ENCODE measurements at places on chromosomes 12 and 14.

- no peak for DNase-seq
Observed at GRCh38 chr14:69363964-69364363, 34.1 kb downstream of the ERH start.

- DNase-seq = peak; percentile 98
Observed at GRCh38 chr12:91722072-91722471, 423.6 kb downstream of the BTG1 start.

DNA sequence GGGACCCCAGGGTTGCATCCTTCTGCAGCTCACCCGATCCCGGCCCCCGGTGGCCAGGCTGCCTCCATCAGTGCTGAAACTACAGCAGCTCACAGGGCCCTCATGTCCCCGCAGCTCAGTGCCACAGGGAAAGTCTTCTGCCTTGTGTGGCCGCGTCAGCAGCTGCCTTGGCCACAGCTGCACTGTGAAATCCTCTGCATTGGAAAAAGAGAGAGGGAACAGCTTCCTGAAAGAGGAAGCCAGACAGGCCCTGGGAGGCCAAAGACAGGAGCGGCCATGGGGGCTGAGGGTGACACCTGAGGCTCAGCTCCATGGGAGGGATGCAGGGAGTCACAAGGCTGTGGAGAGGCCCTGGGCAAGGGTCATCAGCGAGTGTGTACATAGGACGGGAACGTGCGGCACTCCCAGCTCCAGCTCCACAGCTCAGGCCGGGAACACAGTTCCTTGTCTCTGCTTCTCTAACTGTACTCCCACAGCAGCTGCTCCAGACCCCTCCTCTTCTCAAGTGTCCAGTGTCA is 32.7 kb downstream of the PARP2 start:
- no peak for DNase-seq

- peak; percentile 89 for DNase-seq
Observed at GRCh38 chr14:49972823-49973222, 79.9 kb downstream of the ARF6 start.

DNA sequence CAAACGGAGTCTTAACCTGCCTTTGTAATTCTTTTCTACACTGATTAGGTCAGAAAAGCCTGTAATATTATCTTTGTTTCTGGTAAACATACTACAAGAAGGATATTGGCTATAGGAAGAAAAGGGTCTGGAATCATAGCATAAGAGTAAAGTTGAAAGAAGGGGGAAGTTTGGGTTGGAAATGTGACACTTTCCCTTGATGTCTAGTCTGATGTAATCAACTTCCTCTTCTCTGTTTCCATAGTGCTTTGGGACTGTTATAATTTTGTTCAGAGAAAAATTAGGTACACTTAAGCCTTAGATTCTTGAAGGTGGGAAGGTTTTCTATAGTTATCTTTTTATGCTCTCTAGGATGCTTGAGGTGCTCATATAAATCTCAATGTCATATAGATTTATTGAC is 322.2 kb downstream of the AEBP2 start:
- no peak for DNase-seq

DNA sequence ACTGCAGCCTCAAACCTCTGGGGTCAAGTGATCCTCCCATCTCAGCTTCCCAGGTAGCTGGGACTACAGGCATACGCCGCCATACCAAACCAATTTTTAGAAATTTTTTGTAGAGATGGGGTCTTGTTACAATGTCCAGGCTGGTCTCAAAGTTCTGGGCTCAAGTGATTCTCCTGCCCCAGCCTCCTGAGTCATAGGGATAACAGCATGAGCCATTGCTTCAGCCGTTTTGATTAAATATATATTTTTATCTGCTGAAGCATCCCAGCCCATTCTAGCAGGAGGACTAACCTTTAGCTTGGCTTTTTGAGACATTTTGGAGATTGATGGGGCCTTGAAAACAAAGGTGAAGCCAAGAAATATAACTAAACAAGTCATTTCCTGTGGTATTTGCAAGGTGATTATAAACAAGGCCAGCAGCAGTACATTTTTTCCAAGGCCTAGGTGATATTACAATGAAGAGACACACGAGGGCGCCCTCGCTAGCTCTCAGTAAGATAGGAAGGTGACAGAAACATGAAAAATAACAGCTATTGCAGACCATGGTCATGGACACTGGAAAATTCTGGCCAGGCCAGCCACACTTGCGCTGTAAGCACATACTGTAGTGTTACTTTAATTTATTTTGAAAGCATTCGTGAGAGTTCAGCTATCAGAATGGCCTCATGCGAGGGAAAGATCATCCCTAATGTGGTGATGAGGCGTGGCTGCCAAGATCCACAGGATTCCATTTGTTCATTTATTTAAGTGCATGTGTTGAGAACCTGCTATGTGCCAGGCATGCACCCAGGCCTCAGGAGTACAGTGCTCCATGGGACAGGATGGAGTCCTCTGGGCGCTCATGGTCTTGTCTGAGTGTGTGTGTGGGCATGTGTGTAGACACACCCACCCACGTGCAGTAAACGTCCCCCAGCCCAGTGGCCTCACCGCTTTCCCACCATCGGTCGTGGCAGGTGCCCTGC is 63.5 kb downstream of the DGLUCY start:
- peak; percentile 55 for DNase-seq

- peak; percentile 41 for DNase-seq
Observed at GRCh38 chr14:23478109-23478759, 8.7 kb downstream of the NGDN start.

DNA sequence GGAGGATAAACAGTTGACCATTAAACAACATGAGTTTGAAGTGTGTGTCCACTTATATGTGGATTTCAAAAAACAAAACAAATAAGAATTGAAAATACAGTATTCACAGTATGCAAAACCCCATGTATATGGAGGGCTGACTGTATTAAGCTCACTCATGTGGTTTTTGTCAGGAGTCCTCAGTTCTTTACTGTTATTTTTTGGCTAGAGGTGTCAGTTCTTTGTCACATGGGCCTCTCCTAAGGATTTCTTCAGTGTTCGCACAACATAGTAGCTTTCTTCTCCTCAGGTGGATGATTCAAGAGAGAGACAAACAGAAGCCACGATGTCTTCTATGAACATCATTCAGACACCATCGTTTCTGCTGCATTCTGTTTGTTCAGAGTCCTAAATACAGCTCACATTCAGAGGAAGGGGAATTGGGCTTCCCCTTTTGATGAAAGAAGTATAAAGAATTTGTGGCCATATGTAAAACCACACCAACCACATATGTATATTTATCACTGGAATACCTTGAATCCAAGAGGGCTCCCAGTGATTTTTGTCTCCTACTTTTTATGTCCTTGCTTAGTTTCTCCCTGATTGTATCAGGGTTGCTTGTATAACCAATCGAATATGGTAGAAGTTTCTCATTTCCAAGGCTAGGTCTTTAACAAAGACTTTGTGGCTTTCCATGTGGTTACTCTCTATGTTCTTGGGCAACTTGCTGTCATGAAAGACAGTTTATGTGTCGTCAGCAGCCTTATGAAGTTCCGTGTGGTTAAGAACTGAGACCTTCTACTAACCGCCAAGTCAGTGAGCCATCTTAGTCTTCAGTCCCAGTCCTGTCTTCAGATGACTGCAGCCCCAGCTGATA is 18.9 kb downstream of the MNAT1 start:
- no peak for DNase-seq

Data from mammary epithelial cell (primary cell).